ENCODE measurements at places on chromosomes 2 and 18.

DNA sequence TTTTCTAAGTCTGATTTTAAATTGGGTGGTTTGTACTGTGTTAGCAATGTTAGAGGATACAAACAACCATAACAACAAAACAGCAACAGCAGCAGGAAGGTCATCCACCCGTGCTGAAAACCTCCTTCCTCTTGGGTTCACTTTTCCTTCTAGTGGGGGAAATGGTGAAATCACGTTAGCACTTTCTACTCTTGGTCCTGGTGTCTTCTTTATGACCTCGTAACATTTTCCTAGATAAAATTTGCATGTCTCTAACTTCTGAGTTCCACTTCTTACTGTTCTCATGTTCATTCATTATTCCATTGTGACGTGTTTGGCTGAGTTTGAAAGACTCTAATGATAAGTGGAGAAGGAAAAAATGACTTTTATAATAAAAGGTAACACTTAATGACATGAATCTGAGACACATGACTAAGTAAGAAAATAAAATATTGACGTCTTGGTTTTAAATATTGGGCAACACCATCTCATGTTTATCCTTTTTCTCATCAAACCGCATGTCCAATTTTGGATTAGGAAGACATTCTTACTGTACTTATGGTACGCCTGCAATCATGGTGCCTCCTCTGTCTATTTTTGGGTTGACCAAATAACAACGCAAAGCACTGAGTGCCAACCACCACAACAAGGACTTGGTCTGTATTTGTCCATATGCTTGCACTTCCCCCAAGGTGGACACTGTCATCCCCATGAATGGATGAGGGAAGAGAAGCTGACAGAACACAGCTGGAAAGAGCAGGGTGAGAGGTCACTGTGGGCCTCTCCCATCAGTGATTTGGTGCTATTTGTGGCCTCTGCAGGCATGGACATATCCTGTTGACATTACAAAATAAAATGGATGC is 25.7 kb upstream of the IL1R1 start:
- DNase-seq = no peak

DNA sequence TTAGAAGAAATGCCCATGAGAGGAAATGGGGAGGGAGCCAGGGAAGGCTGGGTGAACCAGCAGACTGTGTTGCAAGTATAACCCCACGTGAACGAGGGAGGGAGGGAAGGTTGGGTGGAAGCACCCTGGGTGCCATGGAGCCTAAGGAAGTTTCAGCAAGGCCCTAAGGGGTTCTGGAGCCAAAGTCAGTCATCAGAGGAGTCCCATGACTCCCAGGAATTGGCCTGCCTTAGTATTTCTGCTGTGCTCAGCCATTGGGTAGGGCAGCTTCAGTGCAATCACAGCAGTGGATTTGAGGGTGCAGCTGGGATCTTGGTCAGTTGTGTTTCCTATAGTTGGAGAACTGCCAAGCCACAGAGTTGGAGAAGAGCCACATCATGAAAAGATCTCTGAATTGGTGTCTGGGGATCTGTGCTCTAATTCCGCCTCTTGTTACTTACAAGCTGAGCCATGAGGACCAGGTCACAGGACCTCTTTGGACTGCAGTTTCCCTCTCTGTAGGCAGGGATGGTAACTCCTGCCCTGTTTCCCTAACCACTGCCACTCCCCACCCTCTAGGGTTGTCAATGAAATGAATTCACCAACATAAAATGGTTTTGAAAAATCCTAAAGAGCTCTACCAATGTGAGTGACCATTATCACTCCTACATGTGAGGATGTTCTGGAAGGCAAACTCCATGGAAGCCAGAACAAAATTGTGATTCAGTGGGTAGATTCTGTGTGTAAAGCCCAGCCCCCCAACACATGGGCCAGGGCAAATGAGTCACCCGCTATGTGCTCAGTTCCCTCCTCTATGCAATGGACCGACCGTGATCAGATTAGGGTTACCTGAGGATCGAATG is 108.9 kb downstream of the CLIP4 start:
- DNase-seq = peak; percentile 11

GRCh38 chr2:118687698-118688097 is 159.8 kb downstream of the EN1 start:
- DNase-seq = no peak

- peak; percentile 93 for DNase-seq
These were observed 53.9 kb downstream of the LIMS1 start for GRCh38 chr2:108588070-108588668.

Data from hematopoietic multipotent progenitor cell treated with erythropoietin and hydrocortisone succinate and interleukin-3 and kit ligand, for 8 days (in vitro differentiated cells).